ENCODE measurements at places on chromosomes 2 and 18. TPM values are rescaled to one million over a fixed set of nuclear protein-coding genes. Genes with fewer than 3 reads are reported as not detected.

DNA sequence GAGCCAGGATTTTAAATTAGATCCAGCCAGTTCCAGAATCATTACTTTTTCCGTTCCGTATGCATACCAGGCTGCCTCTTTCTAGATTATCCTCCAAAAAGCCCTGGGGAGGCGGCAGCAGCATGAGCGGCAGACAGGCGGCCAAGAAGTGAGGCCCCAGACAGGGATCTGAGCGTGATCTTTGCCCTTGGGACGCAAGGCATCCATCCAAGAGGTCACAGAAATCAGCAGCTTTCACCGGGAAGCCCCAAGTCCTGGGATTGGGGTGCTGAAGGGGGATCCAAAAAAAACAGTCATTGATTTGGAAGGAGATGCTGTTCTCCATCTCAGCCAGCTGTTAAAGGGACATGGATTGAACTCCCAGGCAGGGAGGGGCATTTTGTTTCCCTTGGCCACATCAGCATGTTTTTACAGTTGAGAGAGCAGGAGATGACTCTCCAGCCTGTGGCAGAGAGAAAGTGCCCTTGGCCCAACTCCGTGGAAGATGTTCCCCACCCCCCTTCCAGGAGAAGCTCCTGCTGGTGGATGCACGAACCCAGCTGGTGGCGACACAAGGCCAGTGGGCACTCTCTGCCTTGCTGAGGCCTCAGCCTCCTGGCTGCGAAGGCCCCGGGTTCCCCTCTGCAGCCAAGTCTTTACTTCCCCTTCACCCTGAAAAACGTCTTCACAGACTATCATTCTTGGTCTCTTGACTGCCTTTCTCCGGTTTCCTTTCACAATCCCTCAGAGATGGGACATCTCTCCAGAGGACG, 265.6 kb downstream of the ANAPC1 start:
- H3K27me3 ChIP-seq, result no peaks in the 10 kb centered on the region
- H3K36me3 ChIP-seq, result no peaks in the 10 kb centered on the region
- peaks cover 14% of the 10 kb centered on the region for H3K4me1 ChIP-seq

Gene PHLPP1
- total RNA-seq, result 12.6 TPM

Gene RAB6C
- not detected for total RNA-seq

GRCh38 chr18:36602620-36603019, 226.2 kb downstream of the TPGS2 start:
- no peak for DNase-seq
- no peaks in the 10 kb centered on the region for H3K27me3 ChIP-seq
- no peak overlapping the region for H3K4me3 ChIP-seq

DNA sequence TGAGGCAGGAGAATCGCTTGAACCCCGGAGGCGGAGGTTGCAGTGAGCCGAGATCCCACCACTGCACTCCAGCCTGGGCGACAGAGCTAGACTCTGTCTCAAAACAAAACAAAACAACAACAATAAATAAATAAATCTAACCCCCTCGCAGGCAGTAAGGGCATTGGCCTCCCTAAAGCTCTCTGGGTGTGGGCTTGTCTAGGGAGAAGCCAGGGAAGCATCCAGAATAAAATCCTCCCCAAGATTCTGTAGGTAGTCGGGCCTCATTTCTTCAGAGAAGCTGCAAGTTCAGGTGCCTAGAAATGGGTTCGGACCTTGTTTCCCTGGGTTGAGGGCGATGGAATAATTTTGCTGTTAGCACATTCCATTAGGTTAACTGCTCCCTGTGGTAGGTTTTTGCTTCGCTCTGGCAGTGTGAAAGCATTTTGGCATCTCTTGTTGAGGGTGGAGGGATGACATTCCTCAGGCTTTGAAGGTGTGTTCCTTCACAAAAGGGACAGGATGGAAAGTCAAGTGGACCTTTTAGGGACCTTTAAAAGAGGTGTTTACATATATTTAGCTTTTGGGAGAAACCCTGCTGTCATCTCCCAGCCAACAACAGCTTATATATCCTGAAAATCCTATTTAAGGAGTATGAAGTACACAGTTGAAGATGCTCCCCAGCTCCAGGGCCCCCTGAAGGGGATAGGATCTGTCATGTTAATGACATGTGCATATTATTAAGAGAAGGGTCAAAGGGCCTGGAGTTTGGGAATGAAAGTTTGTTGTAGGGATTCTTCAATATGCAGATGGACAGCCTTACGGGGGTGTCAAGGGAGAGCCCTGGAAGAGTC, 17.7 kb downstream of the MYCN start:
- H3K36me3 ChIP-seq, result no peaks in the 10 kb centered on the region
- no peaks in the 10 kb centered on the region for H3K27me3 ChIP-seq
- no peak overlapping the region for H3K27ac ChIP-seq

- no peak overlapping the region for H3K4me3 ChIP-seq
- H3K36me3 ChIP-seq, result peaks cover 36% of the 10 kb centered on the region
- H3K27me3 ChIP-seq, result no peaks in the 10 kb centered on the region
- no peak overlapping the region for H3K27ac ChIP-seq
Observed at GRCh38 chr18:22951823-22952222, 18.7 kb downstream of the RBBP8 start.

Gene SCN7A
- 69.0 TPM for total RNA-seq

All from lower lobe of right lung (tissue), 2 donors.